HT-29 (cell line): ENCODE measurements at places on chromosomes 3 and 15. TPM values are rescaled to one million over a fixed set of nuclear protein-coding genes. Genes with fewer than 3 reads are reported as not detected.

Gene BFSP2
- total RNA-seq, result not detected in 2 replicates

Gene CCR3
- total RNA-seq, result not detected in 2 replicates

GRCh38 chr3:72991522-72991921 is 5.1 kb upstream of the PPP4R2 start:
- no peak for DNase-seq

DNA sequence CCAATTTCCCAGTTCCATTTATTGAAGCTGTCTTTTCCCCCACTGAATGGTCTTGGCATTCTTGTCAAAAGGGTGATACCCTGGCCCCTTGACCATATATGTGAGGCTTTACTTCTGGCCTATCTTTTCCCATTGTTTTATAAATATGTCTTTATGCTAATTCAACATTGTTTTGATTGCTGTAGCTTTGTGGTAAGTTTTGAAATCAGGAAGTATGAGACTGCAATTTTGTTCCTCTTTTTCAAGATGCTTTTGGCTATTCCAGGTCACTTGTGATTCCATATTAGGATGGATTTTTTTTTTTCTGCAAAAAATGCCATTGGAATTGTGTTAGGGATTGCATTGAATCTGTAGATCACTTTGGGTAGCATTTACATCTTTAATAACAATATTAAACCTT is 141.2 kb upstream of the MANF start:
- DNase-seq, result no peak

- DNase-seq, result no peak
Measured at GRCh38 chr3:169604118-169604517, 59.4 kb downstream of the MECOM start.

Gene SYNPR
- total RNA-seq, result not detected in 2 replicates

- no peak for DNase-seq
Measured at GRCh38 chr15:44087578-44088465, 107.2 kb downstream of the FRMD5 start.

- no peak for DNase-seq
Measured at GRCh38 chr3:194313560-194314387, 37.4 kb downstream of the CPN2 start.

Gene CHRNA3
- total RNA-seq, result not detected in 2 replicates

Gene GREM1
- total RNA-seq, result not detected in 2 replicates

Gene ACOX2
- not detected in 2 replicates for total RNA-seq

Gene ELL3
- 94.9 and 101 TPM in 2 replicates for total RNA-seq

- DNase-seq, result peak; percentile 40
Measured at GRCh38 chr15:89003865-89004725, 84.2 kb upstream of the ABHD2 start.

Gene GPR160
- 21.2 and 32.1 TPM in 2 replicates for total RNA-seq

DNA sequence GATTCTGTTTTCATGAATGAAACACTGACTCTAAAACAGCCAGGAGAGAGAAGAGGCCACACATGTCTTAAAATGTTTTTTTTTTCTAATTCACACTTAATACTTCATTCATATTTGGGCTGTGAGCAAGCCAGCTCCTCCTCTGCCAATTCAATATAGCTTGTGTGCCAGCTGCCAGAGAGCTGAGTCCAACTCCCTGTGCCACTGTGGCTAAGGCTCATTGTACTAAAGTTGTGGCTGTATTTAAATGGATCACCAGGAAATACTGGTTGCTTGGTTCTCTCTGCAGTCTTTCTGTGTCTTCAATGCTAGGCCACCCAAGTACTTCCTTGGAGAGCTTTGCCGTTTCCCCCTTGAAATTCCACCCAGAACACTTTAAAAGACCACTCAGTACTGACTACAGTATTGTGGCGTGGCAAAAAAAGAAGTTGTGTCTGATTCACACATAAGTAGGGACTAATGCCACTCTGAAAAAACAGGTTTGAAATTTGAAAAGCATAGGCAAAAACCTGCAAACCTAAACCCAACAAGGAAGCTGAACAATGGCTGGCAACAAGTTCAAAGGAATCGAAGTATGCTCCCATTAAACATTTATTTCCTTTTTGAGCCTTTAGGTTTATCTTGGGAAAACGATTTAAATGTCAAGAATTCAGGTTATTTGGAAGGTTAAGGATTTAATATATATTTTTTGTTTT is 524.7 kb downstream of the DIPK2A start:
- no peak for DNase-seq

GRCh38 chr15:66144978-66145725 is 108.4 kb downstream of the MEGF11 start:
- DNase-seq, result no peak

- no peak for DNase-seq
Measured at GRCh38 chr3:160546727-160547126, 18.6 kb downstream of the KPNA4 start.

DNA sequence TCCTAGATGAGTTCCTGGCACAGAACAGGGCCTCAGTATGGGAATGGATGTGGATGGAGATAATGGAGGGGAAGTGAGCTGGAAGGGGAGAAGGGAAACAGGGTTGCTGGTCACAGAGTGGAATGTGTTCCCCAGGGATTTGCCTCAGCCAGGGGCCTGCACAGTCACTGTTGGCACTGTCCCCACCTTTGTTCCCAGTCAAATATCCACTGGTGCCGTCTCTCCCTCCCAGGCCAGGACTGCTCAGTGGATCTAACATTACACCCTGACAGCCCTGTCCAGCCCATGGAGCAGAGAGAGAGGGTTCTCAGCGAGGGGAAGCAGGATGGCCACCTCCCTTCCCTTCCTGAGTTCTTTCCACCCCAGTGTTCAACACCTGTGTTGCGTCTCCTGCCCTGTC is 1.5 kb upstream of the PPP1R2 start:
- DNase-seq, result no peak

DNA sequence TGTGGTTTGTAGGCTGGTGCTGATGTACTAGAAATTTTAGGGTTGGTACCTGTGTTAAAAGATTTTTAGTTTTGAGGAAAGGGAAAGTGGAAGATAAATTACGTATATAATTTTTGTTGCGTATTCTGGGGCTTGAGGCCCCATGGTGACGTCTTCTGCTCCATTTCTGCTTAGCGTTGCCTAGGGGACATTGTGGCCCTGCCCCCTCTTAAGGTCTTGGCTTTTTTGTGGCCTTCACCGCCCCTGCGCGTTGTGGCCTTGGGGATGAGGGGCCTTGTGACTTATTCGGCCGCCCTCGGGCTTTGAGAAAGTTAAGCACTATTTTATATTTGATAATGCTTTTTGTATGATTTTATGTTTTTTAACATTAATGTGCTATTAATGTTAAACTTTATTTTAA is 182.0 kb downstream of the KLF13 start:
- no peak for DNase-seq
